Activated T-helper 2 cell treated with anti-CD3 and anti-CD28 coated beads, Interferon-gamma antibody, Interleukin-2, Interleukin-4, amounts not matched to agents 10 μg/mL and 5 μg/mL and 100 μg/mL, durations not matched to agents 14 hours and 24 hours and 36 hours (primary cell): ENCODE measurements at places on chromosomes 13 and 19.
A peak's percentile ranks its signal among the peaks of the same experiment; 100 is the strongest.

DNA sequence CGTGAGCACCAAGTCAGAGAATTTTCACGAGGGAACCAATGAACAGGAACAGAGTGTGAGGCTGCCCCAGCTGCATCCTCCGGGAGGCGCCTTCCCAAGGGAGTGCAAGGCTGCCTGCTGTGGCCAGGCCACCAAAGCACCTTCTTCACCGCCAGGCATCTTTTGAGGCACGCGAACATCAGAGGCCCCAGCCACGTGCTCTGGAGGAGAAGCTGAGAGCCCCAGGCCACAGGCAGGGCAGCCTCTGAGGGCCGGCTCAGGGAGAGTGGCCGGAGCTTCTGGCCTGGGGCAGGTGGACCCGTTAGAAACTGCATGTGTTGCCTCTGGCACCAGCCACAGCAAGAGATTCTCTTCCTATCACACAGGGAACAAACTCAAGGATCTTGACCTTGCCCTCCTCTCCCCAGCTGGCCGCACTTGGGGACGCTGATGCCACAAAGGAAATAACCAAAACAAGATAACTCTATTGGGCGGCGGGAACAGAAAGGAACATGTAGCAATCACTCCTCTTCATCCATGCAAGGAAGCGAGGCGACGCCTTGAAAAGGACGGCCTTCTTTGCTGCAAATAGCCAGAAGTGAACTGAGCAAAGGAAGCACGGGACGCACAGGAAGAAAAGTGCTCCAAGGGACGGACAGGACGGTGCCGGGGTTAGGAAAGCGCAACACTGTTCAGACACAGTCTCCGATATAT is 19.9 kb downstream of the GAS6 start:
- H3K36me3 ChIP-seq = no peaks in the 10 kb centered on the region
- peaks cover 19% of the 10 kb centered on the region for H3K4me1 ChIP-seq
- H3K27me3 ChIP-seq = peaks cover 5% of the 10 kb centered on the region

GRCh38 chr13:41811588-41812021 is 149.3 kb downstream of the VWA8 start:
- peaks cover 64% of the 10 kb centered on the region for H3K36me3 ChIP-seq
- H3K4me3 ChIP-seq = no peak overlapping the region
- no peak overlapping the region for H3K27ac ChIP-seq
- DNase-seq = no peak
- H3K4me1 ChIP-seq = peaks cover 10% of the 10 kb centered on the region

- H3K27me3 ChIP-seq = no peaks in the 10 kb centered on the region
- peaks cover 49% of the 10 kb centered on the region for H3K4me1 ChIP-seq
- peak overlapping the region; percentile 96 for H3K4me3 ChIP-seq
- peaks cover 63% of the 10 kb centered on the region for H3K36me3 ChIP-seq
Measured at GRCh38 chr13:28659621-28659970, 666 bp downstream of the POMP start.

DNA sequence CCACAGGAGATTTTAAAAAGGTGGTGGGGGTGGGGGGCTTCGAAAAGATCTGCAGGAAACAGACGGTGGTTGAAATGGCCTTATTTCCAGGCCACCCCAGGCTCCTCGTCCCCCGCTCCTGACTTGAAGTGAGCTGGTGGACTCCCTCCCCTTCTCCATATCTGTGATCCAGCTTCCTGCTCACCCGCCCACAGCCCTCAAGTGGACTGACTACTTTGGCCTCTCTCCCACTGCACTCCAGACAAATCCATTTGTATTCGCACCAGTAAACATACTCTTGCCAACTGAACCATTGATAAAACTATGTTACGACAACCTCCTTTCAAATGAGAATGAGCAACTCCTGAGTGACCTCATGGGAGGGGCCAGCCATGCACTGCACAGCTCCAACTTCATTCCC is 259.5 kb downstream of the COL4A1 start:
- H3K36me3 ChIP-seq = no peaks in the 10 kb centered on the region
- H3K4me1 ChIP-seq = no peaks in the 10 kb centered on the region
- H3K4me3 ChIP-seq = no peak overlapping the region
- H3K27me3 ChIP-seq = peaks cover 3% of the 10 kb centered on the region

GRCh38 chr13:98547455-98547854 is 29.5 kb downstream of the STK24 start:
- no peak overlapping the region for H3K4me3 ChIP-seq
- H3K4me1 ChIP-seq = peaks cover 64% of the 10 kb centered on the region
- H3K36me3 ChIP-seq = peaks cover 53% of the 10 kb centered on the region
- DNase-seq = no peak
- H3K27ac ChIP-seq = no peak overlapping the region

DNA sequence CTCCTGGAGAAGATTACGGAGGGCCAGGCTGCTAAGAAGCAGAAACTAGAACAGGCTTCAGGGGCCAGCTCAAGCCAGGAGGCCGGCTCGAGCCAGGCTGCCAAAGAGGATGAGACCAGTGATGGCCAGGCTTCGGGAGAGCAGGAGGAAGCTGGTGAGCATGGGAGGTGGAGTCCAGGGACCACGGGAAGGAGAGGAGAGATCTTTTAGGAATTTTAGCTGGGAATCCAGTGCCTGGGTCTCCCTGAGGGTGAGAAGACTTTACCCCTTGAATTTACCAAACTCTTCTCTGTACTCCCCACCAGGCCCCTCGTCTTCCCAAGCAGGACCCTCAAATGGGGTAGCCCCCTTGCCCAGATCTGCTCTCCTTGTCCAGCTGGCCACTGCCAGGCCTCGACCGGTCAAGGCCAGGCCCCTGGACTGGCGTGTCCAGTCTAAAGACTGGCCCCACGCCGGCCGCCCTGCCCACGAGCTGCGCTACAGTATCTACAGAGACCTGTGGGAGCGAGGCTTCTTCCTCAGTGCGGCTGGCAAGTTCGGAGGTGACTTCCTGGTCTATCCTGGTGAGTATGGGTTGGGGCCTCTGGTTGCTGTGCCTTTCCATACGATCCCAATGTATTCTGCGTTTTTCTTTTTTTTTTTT is 824 bp downstream of the TSEN34 start:
- no peak for DNase-seq
- H3K27me3 ChIP-seq = no peaks in the 10 kb centered on the region
- peak overlapping the region; percentile 63 for H3K27ac ChIP-seq
- peaks cover 22% of the 10 kb centered on the region for H3K4me1 ChIP-seq
- peaks cover 30% of the 10 kb centered on the region for H3K36me3 ChIP-seq

GRCh38 chr13:112970552-112971287 is 1.7 kb downstream of the MCF2L start:
- DNase-seq = no peak
- no peak overlapping the region for H3K27ac ChIP-seq

DNA sequence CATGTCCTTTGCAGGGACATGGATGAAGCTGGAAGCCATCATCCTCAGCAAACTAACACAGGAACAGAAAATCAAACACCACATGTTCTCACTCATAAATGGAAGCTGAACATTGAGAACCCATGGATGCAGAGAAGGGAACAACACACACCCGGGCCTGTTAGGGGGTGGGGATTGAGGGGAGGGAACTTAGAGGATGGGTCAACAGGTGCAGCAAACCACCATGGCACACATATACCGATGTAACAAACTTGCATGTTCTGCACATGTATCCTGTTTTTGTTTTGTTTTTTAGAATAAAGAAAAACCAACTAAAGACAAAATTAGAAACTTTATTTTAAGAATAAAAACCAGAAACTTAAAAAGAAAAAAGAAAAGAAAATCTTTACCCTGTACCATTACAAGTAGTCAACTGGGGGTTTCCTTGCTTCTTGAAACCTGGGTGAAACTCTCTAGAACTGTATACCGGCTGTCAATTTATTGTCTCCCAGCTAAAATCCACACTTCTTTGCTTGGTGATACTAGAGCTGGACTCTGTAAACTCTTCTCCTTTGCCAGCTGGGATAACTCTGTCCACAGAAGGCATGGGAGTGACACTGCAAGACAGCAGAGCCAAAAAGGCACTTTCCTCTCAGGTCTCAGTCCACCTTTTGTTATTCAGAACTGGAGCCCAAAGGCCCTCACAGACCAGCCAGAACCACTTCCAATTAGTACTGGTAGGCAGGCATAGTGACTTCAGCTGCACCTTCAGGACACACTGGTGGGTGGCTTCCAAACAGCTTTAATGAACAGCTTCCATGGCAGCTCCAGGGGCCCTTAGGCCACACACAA is 9.0 kb downstream of the MICU2 start:
- H3K27ac ChIP-seq = no peak overlapping the region
- H3K27me3 ChIP-seq = no peaks in the 10 kb centered on the region
- DNase-seq = no peak

DNA sequence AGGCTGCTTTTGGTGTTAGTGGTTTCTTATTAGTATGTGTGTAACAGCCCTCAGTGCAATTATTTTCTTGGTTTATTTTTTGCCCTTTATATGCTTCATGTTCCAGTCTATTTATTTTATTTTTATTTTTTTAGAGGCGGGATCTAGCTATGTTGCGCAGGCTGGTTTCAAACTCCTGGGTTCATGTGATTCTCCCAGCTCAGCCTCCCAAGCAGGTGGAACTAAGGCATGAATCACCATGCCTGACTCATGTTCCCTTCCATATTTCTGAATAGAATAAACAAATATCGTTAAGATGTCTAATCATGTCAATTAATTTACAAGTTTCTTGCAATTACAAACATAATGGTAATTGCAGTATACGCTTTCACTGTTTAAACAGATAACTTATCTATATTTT is 11.7 kb downstream of the SKA3 start:
- no peaks in the 10 kb centered on the region for H3K4me1 ChIP-seq
- peaks cover 30% of the 10 kb centered on the region for H3K36me3 ChIP-seq
- no peaks in the 10 kb centered on the region for H3K27me3 ChIP-seq
- no peak overlapping the region for H3K4me3 ChIP-seq
- DNase-seq = no peak
- H3K27ac ChIP-seq = no peak overlapping the region

DNA sequence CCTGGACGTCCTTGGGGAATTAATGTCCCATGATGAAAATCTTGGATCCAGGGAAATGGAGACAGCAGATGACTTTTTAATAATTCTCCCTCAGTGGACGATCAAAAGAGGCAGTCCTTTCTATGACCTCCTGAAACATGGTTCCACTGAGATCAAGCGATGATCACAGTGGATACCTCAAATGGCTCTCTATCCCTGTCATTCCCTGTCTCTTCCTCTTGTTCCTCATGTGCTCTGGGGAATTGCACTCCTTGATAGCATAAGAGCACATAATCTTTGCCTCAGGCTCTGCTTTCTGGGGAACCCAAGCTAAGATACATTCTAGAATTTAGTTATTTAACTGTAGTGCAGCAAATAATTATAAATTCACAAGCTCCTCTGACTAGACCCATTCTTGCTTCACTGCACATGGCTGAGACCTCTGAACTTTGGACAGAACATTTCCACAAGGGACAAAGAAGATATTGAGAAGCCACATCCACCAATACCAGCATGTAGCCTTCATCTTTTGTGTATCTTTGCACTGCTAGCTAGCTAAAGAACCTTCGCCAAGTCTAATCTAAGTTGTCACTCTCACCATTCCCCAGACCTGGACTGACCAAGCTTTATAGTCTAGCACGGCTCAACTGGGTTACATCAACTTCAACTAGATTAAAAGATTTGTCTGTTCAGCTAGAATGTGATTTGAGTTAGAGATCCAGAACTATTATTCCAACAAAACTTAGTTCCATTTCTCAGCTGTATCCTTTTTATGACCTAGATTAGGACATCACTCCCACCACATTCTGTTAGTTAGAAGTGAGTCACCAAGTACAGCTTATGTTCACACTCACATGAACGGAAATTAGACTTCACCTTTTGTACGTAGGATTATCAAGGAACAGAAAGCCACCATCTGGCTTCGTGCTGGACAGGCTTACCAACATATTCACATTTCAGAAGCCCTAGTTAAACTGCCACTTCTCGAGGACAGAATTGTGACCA is 142.7 kb downstream of the SUCLA2 start:
- no peak overlapping the region for H3K4me3 ChIP-seq
- no peak for DNase-seq
- H3K4me1 ChIP-seq = no peaks in the 10 kb centered on the region
- no peak overlapping the region for H3K27ac ChIP-seq
- H3K27me3 ChIP-seq = no peaks in the 10 kb centered on the region

GRCh38 chr13:46575301-46575771 is 22.4 kb downstream of the LRCH1 start:
- H3K4me3 ChIP-seq = no peak overlapping the region
- H3K4me1 ChIP-seq = peaks cover 55% of the 10 kb centered on the region
- no peak overlapping the region for H3K27ac ChIP-seq
- peaks cover 11% of the 10 kb centered on the region for H3K36me3 ChIP-seq
- H3K27me3 ChIP-seq = no peaks in the 10 kb centered on the region

GRCh38 chr13:37303606-37304005 is 198.1 kb upstream of the CSNK1A1L start:
- H3K4me1 ChIP-seq = no peaks in the 10 kb centered on the region
- H3K27me3 ChIP-seq = no peaks in the 10 kb centered on the region
- no peak overlapping the region for H3K27ac ChIP-seq
- no peaks in the 10 kb centered on the region for H3K36me3 ChIP-seq
- no peak for DNase-seq
